ENCODE measurements at places on chromosomes 6 and 20. TPM values are rescaled to one million over a fixed set of nuclear protein-coding genes. Genes with fewer than 3 reads are reported as not detected.

Gene SLC22A1
- total RNA-seq = 0.74 TPM

- no peaks in the 10 kb centered on the region for H3K36me3 ChIP-seq
- peak overlapping the region; percentile 73 for H3K4me3 ChIP-seq
- no peaks in the 10 kb centered on the region for H3K27me3 ChIP-seq
Measured at GRCh38 chr6:42049116-42049809, 1.1 kb upstream of the TAF8 start.

GRCh38 chr6:3119040-3119723, 671 bp downstream of the BPHL start:
- H3K4me3 ChIP-seq = peak overlapping the region; percentile 85
- H3K36me3 ChIP-seq = no peaks in the 10 kb centered on the region
- no peaks in the 10 kb centered on the region for H3K27me3 ChIP-seq

- no peak for DNase-seq
- H3K4me1 ChIP-seq = no peaks in the 10 kb centered on the region
- no peak overlapping the region for H3K27ac ChIP-seq
- H3K4me3 ChIP-seq = no peak overlapping the region
- no peaks in the 10 kb centered on the region for H3K27me3 ChIP-seq
Measured at GRCh38 chr6:15257357-15258132, 11.7 kb downstream of the JARID2 start.

GRCh38 chr20:20680991-20681508, 31.4 kb downstream of the RALGAPA2 start:
- no peak for DNase-seq
- no peaks in the 10 kb centered on the region for H3K4me1 ChIP-seq
- no peak overlapping the region for H3K4me3 ChIP-seq
- no peak overlapping the region for H3K27ac ChIP-seq
- H3K36me3 ChIP-seq = no peaks in the 10 kb centered on the region

DNA sequence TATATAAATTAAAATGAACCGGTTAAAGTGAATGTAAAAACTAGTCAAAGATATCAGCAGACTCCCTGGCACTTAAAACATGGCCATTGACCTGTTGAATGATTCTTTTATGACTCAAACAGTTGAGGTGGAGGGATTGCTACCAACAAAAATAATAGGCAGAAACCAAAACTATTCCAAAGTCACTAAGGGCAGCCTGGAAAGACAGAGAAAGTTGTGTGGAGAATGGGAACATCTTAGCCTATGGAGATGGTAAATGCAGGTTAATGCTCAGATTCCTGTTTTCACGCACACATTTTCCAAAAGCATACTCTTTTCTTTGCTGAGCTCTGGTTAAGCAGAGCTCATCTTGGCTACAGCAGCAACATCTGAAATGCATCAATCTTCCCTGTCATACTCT, 553.5 kb downstream of the HACE1 start:
- H3K4me1 ChIP-seq = no peaks in the 10 kb centered on the region
- H3K27ac ChIP-seq = no peak overlapping the region
- no peak overlapping the region for H3K4me3 ChIP-seq

GRCh38 chr20:39974966-39975501, 714.0 kb downstream of the MAFB start:
- H3K36me3 ChIP-seq = no peaks in the 10 kb centered on the region
- DNase-seq = no peak
- H3K4me1 ChIP-seq = no peaks in the 10 kb centered on the region
- H3K27me3 ChIP-seq = no peaks in the 10 kb centered on the region
- H3K4me3 ChIP-seq = no peak overlapping the region

Measured in colonic mucosa (tissue), 4 donors.